ENCODE measurements at places on chromosomes 13 and 19.

DNA sequence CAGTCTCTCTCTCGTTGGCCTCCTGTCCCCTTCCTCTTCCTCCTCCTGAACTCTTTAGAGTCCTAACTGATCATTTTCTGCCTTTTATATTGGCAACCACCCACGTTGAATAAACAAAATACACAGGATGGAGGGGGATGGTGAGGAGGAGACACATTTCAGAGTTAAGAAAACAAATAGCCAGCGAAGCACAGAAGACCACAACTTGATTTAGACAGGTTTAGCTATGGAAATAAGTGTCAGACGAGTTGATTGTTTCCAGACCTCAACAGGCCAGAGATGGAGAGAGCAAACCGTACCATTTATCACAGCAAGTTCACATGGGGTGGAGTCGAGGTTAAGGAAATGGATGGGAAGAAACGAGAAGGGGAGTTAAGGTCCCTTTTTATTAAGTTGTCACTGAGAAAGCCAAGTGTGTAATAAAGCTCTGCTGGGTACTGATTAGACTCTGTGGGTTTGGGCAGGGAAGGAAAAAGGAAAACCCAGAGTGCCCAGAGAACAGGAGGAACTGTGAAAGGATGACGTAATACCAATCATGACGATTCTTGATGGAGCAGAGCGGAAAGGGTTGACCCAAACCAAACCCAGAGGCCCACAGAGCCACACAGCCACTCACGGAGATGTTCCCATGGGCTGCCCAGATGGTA, 11.1 kb upstream of the SERP2 start:
- DNase-seq = no peak

GRCh38 chr13:89515948-89516347, 1831.5 kb upstream of the MIR17HG start:
- DNase-seq = no peak

- no peak for DNase-seq
Measured at GRCh38 chr13:26976313-26976712, 195.3 kb downstream of the USP12 start.

GRCh38 chr13:98327371-98328270, 150.6 kb upstream of the RNF113B start:
- DNase-seq = no peak

GRCh38 chr19:4059891-4060620, 6.6 kb downstream of the ZBTB7A start:
- no peak for DNase-seq

DNA sequence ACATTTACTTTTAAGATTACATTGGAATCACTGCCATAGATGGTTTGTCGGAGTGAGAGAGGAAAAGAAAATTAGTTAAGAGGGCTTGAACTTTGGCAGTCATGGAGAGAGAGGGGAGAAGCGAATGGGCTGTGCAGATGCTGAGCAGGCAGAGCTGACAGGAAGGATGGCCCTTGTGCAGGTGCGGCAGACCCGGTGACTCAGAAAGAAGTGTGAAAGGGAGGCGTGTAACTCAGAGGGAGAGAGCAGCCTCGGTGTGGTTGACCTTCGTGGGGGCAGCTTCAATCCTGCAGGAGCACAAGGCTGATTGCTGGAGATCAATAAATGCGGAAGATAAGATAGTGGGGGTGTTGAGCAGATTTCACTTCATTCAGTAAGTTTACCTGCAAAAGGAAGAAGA, 76.9 kb downstream of the TNFSF13B start:
- no peak for DNase-seq

GRCh38 chr13:114056205-114057013, 76.0 kb downstream of the RASA3 start:
- no peak for DNase-seq

DNA sequence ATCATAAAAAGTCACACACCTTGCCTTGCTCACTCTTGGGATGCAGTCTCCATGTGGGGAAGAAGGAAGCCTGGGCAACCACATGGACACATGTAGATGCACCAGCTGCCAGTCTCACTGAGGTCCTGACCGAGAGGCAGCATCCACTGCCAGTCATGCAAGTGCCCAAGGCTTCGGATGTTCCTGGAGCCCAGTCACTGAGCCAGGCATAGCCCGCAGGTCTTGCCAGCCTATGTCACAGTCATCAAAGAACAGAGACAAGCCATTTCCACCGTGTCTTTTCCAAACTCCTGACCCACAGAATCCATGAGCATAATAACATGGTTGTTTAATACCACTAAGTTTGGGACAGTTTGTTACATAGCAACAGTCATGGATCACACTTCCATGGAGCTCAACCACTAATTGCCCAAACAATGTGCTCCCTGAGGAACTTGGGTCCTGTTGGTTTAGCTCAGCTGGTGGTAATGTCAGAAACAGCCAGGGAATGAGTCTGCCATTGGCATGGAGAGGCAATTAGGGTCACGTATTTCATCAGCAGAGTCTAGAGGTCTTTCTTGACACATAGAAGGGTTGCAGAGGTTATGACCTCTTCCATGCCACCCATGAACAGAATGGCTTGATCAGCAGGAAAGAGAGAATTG, 21.5 kb downstream of the STARD13 start:
- no peak for DNase-seq

- DNase-seq = no peak
Measured at GRCh38 chr19:50778906-50779430, 8.7 kb downstream of the GPR32 start.

DNA sequence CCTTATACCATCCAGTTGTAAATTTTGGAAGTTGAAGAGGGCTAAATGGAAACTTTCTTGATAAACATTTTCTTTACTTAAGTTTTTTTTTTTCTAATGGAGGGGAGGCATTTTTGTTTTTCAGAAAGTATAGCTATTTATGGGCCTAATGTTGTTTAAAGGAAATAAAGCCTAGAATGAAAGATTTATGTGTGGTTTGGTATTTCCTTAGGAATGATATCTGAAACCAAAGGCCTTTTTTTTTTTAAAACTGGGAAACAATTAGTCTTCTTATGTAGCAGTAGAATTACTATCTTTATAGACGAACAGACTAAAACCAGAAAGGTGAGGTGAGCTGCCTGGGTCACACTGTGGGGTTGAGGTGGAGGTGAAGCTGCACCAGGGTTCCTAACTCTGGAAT, 80.1 kb downstream of the ESD start:
- no peak for DNase-seq

GRCh38 chr13:26749285-26749684, 11.3 kb downstream of the GPR12 start:
- no peak for DNase-seq

DNA sequence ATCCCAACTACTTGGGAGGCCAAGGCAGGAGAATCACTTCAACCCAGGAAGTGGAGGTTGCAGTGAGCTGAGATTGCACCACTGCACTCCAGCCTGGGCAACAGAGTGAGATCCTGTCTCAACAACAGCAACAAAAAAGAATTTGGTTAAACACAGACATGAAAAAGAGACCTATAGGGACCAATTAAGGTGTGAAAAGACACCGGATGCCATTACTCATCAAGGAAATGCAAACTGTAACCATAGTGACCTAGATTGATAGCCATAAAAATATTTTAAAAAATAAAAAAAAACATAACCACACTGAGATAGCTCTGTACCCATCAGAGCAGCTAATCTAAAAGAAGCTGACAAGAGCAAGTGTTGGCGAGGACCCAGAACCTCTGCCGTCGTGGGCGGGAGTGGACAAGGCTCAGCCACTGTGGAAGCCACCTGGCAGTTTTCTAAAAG, 37.1 kb upstream of the ISYNA1 start:
- DNase-seq = no peak

GRCh38 chr19:9406798-9407352, 28.5 kb downstream of the ZNF266 start:
- DNase-seq = no peak

GRCh38 chr13:99582511-99582910, 81.2 kb downstream of the TM9SF2 start:
- DNase-seq = no peak

GRCh38 chr19:48676887-48677286, 4.1 kb upstream of the NTN5 start:
- no peak for DNase-seq

- DNase-seq = no peak
Measured at GRCh38 chr19:22545751-22546150, 88.4 kb upstream of the ZNF492 start.

GRCh38 chr13:21673539-21673788, 2.6 kb downstream of the FGF9 start:
- DNase-seq = no peak

GRCh38 chr13:108964606-108965005, 335.2 kb downstream of the MYO16 start:
- no peak for DNase-seq

DNA sequence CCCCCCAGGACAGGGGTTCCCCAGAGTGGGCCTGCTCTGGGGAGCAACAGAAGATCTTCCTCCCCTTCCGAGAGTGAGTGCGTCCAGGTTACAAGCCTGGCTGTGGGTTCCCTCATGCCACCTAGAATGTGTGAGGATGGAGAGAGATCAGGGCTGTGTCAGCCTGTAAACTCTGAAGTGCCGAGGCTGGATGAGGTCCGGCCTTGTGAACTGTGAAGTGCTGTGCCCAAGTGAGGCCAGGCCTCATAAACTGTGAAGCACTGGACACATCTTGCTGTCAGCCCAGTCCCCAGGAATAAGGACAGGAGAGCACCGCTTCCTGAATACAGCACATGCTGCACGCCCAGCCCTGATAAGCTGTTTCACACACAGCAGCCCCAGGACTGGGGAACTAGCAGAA, 7.6 kb downstream of the KCNN1 start:
- no peak for DNase-seq

- no peak for DNase-seq
Measured at GRCh38 chr19:13684021-13684420, 80.3 kb upstream of the MRI1 start.
